ENCODE measurements at places on chromosomes 6 and 20.

DNA sequence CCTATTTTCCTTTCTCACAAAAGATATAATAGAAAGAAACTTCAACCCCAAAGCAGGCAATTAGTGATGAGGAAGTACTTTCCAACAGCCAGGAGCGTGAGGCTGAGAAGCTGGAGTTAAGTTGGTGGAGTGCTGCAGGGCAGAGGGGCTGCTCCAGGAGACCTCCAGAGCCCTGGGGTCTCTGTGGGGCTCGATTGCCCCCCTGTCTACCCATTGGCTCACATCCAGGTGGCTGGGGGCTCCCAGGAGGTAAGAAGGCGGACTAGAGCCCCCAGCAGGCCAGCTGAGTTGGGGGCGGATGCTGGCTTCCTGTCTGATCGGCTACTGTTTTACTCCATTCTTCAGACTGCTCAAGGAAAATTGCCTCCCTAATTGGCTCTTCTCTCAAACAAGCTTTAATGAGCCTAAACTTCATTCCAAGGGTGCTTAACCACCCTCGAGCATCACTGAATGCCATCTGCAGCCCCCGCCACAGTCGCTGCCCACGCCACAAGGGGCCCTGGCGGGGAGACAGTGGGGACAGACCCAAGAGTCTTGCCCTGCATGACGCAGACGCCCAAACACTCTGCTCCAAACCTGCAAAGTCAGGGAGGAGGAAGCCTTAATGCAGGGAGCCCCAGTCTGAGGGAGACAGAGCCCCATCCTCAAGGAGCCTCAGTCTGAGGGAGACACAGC, 78.6 kb downstream of the MDGA1 start:
- H3K4me3 ChIP-seq, result no peak overlapping the region
- DNase-seq, result no peak
- no peak overlapping the region for H3K27ac ChIP-seq
- H3K4me1 ChIP-seq, result peaks cover 38% of the 10 kb centered on the region
- no peaks in the 10 kb centered on the region for H3K36me3 ChIP-seq

GRCh38 chr6:100592929-100593328, 128.2 kb upstream of the SIM1 start:
- H3K4me3 ChIP-seq, result no peak overlapping the region
- H3K4me1 ChIP-seq, result no peaks in the 10 kb centered on the region
- no peak overlapping the region for H3K27ac ChIP-seq
- no peak for DNase-seq

DNA sequence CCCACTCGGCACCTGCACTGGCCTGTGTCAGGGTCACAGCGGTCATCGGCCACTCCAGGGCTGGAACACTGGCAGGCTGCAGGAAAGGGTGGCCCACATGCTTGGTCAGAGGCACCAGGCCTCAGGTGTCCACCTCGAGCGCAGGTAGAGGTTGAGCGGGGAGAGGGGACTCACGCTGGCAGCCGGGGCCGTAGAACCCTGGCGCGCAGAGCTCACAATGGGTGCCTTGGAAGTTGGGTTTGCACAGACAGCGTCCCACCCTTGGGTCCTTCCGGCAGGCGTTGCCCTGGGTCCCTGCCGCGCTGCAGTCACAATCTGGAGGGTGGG, 28.9 kb downstream of the LAMA5 start:
- H3K36me3 ChIP-seq, result no peaks in the 10 kb centered on the region
- H3K4me3 ChIP-seq, result no peak overlapping the region
- no peaks in the 10 kb centered on the region for H3K4me1 ChIP-seq
- H3K27me3 ChIP-seq, result no peaks in the 10 kb centered on the region
- DNase-seq, result no peak

GRCh38 chr6:84193114-84193708, 34.2 kb downstream of the CEP162 start:
- peaks cover 20% of the 10 kb centered on the region for H3K36me3 ChIP-seq
- H3K4me3 ChIP-seq, result no peak overlapping the region
- no peaks in the 10 kb centered on the region for H3K4me1 ChIP-seq
- no peak overlapping the region for H3K27ac ChIP-seq
- DNase-seq, result no peak
- H3K27me3 ChIP-seq, result no peaks in the 10 kb centered on the region

DNA sequence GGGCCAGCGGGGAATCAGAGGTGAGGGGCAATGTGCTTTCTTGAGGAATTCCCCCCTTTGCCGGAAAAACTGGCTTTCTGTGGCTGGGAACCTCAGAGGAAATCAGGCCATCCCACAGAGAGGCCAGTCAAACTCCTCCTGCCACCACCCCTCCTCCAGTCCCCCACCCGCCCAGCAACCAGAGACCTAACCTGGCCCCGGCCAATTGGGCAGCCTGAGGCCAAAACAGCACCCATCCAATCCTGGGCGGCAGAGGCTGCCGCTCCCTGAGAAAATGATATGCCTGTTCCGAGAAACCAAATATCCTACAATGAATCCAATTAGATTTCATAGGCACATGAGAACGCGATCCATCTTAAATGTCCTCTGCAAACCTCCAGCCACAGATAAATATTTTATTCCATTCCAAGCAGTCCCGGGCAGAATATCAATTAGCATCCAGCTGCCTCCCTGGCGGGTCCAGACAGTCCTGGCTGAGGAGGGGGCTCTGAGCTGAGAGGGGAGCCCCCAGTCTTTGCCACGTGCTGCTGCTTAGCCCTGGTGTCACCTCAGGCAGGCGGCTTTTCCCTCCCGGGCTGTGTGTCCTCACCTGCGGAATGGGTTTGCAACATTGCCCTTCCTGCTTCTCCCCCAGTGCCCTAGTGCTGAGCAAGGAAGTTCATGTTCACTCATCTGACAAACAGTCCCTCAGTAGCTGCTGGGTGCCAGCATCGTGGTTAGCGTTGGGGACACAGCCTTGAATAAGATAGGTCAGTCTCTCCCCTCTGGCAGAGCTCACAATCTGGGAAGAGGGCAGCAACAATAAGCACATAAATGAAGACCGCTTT, 95.0 kb downstream of the DLGAP4 start:
- no peaks in the 10 kb centered on the region for H3K4me1 ChIP-seq
- H3K36me3 ChIP-seq, result no peaks in the 10 kb centered on the region
- DNase-seq, result no peak
- H3K27ac ChIP-seq, result no peak overlapping the region
- H3K4me3 ChIP-seq, result no peak overlapping the region
- H3K27me3 ChIP-seq, result no peaks in the 10 kb centered on the region

DNA sequence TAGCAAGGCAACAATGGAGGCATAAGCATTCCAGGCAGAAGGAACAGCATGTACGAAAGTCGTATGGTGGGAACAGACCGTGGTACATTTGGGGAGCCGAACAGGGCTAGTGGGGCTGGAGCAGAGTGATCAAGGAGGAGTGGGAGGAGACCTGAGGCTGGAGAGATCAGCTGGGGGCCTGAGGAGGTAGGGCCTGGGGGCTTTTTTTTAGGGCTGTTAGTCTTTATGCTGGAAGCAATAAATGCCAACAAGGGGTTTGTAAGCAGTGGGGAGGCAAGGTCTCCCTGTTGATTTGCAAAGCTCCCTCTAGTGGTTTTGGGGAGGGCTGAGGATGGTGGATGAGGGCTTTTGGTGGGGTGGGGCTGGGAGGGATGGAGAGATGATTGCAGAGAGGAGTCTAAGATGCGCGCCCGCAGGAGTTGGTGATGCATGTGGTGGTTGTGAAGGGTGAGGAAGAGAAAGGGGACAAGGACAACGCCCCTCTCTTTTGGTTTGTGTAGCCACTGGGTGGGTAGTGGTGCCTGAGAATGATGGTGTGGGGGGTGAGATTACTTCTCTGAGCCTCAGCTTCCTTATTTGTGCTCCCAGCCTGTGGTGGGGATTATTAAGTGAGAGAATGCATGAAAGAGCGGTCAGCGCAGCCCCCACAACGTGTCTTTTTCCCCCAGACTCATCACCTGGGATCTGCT, 74.1 kb upstream of the TOX2 start:
- H3K4me3 ChIP-seq, result no peak overlapping the region
- H3K36me3 ChIP-seq, result no peaks in the 10 kb centered on the region
- H3K27ac ChIP-seq, result no peak overlapping the region
- DNase-seq, result peak; percentile 15
- H3K27me3 ChIP-seq, result no peaks in the 10 kb centered on the region
